Esophagus squamous epithelium (tissue), 5 donors: ENCODE measurements at places on chromosomes 11 and 22. TPM values are rescaled to one million over a fixed set of nuclear protein-coding genes. Genes with fewer than 3 reads are reported as not detected.

DNA sequence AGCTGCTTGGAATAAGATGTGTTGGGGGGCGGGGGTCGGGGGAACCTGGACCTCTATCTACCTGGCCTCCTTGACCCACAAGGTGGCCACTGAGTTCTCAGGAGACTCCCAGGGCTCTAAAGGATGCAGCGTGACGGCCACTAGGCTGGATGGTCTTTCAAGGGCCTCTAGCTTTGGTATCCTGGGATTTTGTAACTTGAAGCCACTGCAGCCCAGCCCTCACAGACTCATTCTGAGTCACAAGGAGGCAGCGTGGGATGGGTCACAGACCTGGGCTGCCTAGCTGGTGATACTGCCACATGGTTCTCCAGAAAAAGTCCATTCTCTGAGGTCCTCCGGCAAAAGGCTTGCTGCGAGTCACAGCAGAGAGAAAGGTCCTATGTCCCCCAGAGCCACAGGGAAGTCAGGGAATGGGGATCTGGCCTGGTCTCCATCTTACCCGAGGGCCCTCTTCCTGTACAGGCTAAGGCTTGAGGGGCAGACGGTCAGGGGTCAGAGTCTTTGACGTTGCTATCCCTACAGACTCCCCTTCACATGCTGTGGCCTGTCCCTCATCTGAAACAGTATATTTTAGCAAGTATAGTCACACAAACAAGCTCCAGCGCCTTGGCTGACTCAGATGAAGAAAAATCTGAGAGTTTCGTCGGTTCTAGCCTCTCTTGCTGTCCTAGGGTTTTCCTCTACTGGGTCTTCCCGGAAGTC is 52.4 kb downstream of the KCNC1 start:
- no peak for DNase-seq

DNA sequence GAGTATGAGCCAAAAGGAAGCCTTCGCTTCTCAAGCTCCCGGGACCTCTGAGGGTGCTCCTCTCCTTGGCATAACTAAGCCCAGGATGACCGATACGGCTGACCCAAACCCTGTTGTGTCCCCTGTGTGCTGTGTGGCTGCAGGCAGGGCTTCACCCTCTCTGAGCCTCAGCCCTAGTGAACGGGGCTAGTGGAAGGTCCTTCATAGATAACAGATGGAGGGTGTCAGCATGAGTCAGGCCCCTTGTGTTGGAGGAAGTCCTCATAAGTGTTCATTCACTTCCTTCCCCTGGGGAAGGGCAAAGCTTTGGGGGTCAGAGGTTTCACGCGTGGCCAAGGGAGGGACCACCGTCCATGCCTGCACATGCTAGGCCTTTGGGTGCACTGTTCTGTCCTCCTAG is 21.5 kb downstream of the SHISAL1 start:
- DNase-seq = no peak

GRCh38 chr11:28584992-28585391 is 476.8 kb downstream of the METTL15 start:
- no peak for DNase-seq

DNA sequence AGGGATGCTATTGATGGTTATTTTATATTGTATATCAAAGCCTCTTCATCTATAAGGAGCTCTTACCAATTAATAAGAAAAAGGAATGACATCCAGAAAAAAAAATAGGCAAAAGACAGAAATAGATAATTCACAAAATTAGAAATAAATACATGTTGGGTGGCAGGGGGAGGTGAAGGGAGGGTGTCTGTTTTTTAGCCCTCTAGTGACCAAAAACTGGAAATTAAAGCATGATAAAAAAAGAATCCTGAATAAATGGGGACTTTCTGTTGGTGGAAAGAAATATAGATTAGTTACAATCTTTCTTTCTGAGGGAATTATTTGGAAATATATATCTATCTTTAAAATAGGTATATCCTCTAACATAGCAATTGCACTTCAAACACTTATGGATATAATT is 42.0 kb upstream of the TTC36 start:
- DNase-seq = no peak

- no peak for DNase-seq
Measured at GRCh38 chr11:88886796-88887195, 179.0 kb downstream of the GRM5 start.

GRCh38 chr22:29166180-29166579 is 39.5 kb upstream of the EMID1 start:
- DNase-seq = no peak

DNA sequence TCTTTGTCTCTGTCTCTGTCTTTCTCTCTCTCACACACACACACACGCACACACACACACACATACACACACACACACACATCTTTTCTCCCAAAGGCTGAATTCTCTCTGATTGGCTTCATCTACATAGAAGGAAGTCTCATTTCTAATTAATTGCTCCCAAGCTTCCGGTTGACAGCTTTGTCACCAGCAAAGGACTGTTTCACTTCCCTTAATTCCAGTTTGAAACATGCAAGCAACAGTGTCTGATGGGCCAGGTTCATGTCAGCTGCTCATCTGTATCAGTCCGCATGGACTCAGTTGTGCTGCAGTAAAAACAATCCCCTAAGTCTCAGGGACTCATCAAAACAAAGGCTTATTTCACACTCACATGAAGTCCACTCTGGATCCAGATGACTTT is 16.2 kb upstream of the PVALB start:
- no peak for DNase-seq

Gene LRP5
- total RNA-seq = 20.5 TPM

Gene RIMBP3B
- not detected for total RNA-seq

Gene RNH1
- 233 TPM for total RNA-seq

Gene MUC5B
- total RNA-seq = 3.1 TPM
